ENCODE measurements at places on chromosomes 6 and 20. TPM values are rescaled to one million over a fixed set of nuclear protein-coding genes. Genes with fewer than 3 reads are reported as not detected.
A peak's percentile ranks its signal among the peaks of the same experiment; 100 is the strongest.

DNA sequence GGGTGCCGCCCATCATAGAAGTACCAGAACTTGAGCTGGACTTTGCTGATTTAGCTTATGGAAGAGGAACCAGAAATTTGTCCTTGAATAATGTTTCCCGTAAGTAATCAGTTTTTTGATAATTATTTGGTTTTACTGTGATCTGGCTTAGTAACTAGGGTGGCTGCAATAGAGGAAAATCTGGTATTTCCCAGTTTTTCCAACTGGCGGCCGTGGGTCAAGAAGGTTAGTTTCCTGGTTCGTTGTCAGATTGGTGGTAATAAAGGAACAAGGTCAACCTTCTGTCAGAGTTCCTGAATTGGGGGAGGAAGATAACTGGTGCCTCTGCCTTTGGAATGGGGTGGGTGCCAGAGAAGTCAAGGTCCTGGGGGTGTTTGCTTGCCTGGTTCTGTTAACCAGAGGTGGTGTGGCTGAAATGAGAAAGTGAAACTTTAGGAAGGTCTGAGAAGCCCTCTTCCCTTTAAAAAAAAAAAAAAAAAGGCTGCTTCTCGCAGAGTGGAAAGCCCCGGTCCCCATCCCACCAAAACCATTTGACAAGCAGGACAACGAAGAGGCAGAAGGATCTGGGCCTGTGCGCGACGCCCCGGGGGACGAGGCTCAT lies at the start of gene CALHM6:
Gene CALHM6 (plus strand): TSS at position 45 of the 601 bp plus-strand sequence. CDS start 555 bp downstream, at position 600.
- DNase-seq, result no peak

GRCh38 chr6:129493354-129493902 lies 216.5 kb downstream of the ARHGAP18 start:
- no peak for DNase-seq

DNA sequence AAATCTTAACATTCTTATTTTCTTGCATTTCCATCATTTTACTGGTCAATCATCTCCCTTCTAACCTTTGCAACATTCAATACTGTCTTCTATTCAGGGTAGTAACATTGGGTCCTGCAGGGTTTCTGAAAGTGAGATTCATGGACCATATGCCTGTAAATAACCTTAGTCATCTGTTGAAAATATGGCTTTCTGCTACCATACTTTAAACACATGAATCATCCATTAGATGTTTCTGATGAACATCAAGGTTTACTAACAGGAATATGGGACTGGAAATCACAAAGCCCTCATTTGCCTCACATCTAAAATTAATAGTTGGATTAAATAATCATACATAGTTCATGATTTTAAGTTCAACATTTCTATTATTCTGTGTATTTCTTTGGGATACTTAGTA lies 475.9 kb upstream of the MARCKS start:
- DNase-seq, result no peak

DNA sequence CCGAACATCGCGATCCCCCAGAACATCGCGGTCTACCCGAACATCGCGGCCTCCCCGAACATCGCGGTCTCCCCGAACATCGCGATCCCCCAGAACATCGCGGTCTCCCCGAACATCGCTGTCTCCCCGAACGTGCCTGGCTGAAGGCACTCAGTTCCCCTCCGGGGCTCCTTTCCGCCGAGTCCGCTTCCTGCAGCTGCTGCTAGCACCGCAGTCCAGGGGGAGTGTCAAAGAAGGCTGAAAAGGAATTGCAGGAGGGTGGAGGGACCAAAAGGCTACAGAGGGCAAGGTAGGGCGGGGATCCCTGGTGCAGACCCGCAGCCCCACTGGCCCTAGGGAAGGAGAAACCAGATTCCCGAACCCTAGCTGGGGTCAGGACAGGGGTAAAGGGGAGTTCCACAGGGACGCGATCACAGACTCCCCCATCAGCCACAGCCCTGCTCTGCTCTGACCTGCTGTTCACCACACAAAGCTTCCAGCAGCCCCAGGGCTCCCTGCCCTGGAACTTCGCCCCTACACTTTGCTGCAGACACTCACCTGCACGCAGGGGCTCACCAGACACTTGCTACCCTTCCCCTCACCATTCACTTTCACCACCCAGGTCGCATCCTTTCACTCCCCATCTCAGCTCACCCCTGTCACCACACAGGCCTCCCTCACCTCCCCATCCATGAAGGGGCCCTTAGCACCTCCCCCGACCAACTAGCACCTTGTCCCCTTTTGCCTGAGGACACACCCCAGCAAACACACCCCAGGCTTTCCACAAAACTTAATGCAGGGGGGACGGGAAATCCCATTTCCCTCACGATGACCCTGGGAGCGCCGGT lies 1.7 kb downstream of the ULBP1 start:
- peak; percentile 57 for DNase-seq

DNA sequence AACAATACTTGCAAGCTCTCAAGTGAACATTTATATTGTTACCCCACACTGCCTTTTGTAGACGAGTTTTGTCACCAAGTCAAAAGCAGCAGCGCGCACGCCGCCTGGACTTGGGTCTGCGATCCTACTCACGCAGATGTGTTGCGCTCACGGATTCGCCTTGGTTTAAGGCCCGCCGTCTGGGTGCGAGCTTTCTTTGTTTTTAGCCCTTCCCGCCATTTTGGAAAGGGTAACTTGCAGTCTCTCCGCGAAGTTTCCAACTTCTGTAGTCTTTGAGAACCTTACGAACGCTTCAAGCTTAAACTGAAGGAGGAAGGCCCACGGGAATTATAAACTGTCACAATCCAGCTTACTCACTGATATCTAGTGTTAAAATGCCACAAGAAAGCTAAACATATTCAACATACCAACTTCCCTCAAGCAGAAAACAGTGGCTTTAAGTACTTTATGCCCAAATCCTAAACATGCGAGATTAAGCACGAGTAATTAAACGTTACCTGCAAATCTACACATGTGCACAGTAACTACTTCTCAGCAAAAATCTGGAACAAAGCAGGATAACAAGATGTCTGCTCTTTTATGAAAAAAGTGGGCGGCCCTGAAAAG lies 80.4 kb upstream of the BTN3A2 start:
- DNase-seq, result peak; percentile 87

DNA sequence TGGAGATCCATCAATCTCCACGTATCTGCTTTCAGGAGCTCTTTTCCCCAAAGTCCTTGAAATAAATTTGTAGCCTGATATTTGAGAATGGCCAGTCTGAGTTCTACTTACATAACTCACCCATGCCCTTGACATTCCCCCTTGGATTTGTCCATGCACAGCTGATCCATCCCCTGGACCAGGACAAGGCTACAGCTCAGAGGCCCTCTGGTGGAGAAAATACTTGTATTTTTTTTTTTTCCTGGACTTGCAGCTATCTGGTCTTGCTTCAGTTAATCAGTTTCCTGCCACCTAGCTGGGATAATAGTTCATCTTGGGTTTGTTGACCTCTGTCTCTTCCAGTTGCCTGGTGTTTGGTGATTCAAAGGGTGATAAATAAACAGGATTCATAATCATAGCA lies 467.6 kb downstream of the DHX35 start:
- peak; percentile 9 for DNase-seq

DNA sequence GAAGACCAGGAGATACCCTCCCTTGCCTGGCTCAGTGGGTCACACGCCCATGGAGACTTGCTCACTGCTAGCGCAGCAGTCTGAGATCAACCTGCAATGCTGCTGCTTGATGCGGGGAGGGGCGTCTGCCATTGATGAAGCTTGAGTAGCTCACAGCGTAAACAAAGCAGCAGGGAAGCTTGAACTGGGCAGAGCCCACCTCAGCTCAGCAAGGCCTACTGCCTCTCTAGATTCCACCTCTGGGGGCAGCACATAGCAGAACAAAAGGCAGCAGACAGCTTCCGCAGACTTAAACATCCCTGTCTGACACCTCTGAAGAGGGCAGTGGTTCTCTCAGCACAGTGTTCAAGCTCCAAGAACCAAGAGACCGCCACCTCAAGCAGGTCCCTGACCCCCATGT lies 271.3 kb downstream of the ESR1 start:
- no peak for DNase-seq

FYN gene
- total RNA-seq, result 139 TPM

ZC2HC1B gene
- total RNA-seq, result not detected

ZNF311 gene
- 1.5 TPM for total RNA-seq

COL11A2 gene
- total RNA-seq, result 5.7 TPM

SCUBE3 gene
- total RNA-seq, result 1.3 TPM

All from tongue (tissue), 3 donors.